GM06990 (cell line): ENCODE measurements at places on chromosomes 4 and X.

GRCh38 chr4:80803337-80803736 lies 227.2 kb upstream of the BMP3 start:
- no peak for DNase-seq

DNA sequence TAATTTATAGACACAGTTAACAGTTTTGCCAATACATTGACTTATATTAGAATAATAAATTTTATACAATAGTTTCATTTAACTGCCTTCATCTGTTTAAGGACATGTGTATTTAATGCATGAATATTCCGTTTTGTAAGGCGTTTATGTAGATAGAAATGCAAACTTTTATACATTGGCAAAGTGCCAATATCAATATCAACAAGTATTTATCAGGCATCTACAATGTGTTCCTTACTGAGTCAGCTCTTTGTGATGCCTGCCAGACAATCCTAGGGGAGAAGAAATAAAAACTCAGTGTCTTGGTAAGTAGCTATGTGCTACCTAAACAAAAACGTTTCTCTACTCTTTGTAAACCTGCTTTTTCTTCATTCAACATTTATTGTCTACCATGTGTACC lies 1142.2 kb downstream of the C4orf33 start:
- DNase-seq = no peak

- no peak for DNase-seq
Observed at GRCh38 chr4:130233377-130234047, 1137.6 kb downstream of the C4orf33 start.

DNA sequence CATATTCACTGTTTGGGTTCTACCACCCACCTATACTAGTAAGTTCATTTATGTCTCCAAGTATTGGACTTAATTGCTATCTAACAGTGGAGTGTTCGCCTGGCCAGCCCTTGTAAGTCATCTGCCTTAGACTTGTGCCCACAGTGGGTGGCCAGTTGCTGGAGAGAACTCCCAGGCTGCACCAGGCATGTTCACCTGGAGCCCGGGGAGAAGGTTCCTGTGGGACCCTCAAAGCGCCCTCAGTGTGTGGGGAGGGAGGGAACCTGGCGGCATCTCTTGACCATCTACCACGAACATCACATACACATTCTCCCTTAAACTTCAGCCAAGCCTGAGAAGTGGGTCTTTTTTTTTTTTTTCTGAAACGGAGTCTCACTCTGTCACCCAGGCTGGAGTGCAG lies 138.1 kb downstream of the CPZ start:
- no peak for DNase-seq

- DNase-seq = no peak
Observed at GRCh38 chrX:45845142-45845541, 644.5 kb upstream of the DIPK2B start.

DNA sequence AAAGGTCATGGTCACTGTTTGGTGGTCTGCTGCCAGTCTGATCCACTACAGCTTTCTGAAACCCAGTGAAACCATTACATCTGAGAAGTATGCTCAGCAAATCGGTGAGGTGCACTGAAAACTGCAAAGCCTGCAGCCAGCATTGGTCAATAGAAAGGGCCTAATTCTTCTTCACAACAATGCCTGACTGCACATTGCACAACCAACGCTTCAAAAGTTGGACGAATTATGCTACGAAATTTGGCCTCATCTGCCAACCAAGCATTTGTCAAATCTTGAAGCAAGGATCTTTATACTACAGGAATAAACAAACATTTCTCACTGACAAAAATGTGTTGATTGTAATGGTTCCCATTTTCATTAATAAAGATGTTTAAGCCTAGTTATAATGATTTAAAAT lies 90.4 kb downstream of the EIF4E start:
- DNase-seq = no peak

DNA sequence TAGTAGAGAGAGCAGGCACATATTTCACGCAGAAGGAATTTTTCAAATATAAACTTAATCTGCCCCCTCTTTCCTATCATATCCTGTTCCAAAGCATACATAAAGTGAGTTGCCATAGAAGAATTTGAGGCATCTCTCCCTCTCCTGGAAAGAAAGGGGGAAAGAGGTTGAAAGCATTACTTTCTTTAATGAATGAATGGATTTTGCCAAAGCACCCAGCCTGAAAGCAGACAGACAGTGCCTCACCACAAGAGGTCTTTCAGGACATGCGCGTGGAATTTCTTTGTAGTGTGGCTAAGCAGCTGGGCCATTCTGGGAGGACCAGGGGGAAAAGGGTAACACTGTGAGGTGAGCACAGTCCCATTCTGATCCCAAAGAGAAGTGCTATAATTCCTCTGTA lies 651.4 kb downstream of the IQCM start:
- no peak for DNase-seq
